Stimulated activated CD8-positive, alpha-beta memory T cell treated with anti-CD3 and anti-CD28 coated beads, Interleukin-7, amount 100 ng/mL, for 1 hour (primary cell): ENCODE measurements at places on chromosomes 16 and 17.

DNA sequence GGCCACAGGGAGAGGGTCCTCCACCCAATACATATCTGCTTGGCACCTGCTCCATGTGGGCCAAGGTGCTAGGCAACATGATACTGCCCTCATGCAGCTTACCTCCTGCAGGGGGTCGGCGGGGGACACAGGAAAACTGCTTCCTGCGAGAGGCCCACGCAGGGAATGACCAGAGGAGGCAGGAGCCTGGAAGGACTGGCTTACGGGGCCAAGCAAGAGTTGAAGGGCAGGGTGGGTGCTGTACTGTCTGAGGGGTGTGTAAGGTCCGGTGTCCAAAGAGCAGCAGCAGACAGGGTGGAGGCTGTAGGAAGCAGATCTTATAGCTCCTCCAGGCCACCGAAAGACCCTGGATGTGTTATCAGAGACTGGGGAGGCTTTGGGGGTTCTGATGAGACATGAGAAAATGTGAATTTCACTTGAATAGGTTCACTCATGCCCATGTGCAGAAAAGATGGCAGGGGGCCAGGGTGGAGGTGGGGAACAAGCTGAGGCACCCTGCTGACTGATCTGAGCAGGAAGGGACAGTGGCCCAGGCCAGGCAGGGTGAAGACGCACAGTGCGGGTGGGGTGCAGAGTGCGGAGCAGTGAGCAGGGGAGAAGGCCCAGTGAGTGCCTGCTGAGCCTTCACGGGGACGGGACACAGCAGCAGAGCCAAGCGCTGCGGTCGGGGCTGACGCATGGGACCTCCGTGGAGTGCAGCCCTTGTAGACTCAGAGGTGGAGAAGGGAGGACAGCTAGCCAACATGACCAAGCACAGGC lies 8.3 kb downstream of the FLCN start:
- no peak for DNase-seq

GRCh38 chr17:38341035-38341721 lies 2.6 kb downstream of the GPR179 start:
- DNase-seq = no peak

DNA sequence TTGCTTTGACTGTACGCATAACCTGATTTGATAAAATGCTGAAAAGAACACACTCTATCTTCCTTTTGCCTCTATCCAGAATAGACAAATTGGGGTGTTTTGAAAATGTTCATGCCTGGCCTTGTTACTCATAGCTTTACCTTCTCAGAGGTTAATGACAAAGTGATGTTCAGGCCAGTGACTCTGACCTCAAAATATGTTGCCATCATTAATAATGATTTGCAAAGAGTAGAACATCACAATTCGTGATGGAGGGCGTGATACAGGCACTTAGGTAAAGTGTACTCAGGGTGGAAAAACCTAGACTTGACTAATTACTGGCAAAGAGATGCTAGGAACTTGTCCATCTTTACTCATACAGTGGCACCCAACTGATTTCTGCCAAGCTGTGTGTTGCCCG lies 656.6 kb upstream of the SOX9 start:
- DNase-seq = no peak

DNA sequence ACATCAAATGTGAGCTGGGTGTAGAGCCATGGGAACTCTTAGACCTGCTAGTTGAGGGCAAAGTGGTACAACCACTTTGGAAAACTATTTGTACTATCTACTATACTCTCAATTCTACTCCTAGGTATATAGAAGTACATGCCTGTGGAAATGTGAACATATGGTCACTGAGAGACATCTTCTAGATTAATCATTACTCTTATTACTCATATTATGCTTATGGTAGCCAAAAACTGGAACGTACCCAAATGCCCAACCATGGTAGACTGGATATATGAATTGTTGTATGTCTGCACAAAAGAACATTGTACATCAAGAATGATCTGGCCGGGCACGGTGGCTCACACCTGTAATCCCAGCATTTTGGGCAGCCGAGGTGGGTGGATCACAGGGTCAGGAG lies 2.7 kb downstream of the WDR45B start:
- DNase-seq = no peak

DNA sequence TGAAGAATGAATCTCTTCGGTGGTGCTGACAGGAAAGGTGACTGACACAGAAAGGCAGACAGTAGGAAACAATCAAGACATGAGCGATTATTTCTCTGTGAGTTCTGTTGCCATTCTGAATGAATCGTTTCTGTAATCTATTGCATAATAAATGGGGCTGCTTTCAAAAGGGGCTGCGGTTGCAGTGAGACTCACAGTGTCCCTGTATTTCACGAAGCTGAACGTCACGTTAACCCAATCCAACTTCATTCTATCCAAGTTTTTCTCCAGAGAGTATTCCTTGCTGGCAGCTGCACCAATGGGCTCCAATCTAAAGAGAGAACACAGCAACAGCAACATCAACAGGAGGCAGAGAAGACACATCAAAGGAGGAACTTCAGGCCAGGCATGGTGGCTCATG lies 75.4 kb downstream of the DNAH3 start:
- no peak for DNase-seq

- DNase-seq = no peak
These were observed 199.8 kb downstream of the CYLD start for GRCh38 chr16:50941681-50942080.

GRCh38 chr17:8140065-8141029 lies 11.9 kb downstream of the PER1 start:
- DNase-seq = no peak

- DNase-seq = no peak
These were observed 156.4 kb upstream of the CCL2 start for GRCh38 chr17:34098699-34099098.

GRCh38 chr17:1060991-1061390 lies 64.1 kb downstream of the TIMM22 start:
- no peak for DNase-seq
